Activated CD8-positive, alpha-beta T cell treated with anti-CD3 and anti-CD28 coated beads for 36 hours (primary cell): ENCODE measurements at places on chromosomes 5 and 9. TPM values are rescaled to one million over a fixed set of nuclear protein-coding genes. Genes with fewer than 3 reads are reported as not detected.

Gene ANXA2R
- 8.0 TPM for total RNA-seq

Gene CDH9
- total RNA-seq: not detected

Gene PCDHGB7
- total RNA-seq: not detected

DNA sequence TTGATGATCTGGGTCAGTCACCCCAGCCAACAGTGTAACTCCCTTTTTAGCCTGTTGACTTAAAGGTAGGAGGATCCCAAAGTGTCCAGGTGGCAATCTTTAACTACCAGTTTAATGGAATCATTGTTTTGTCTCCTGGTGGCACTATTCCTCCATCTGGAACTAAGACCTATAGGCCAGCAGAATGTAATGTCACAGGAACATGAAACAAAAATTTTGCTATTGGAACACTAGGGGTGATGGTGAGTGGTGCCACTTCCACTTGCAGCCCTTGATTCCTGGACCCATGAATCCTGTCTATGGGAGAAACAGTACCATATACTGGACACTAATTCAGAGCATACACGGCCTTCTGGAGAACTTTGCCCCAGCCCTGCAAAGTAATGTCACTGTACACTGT, 219.5 kb upstream of the RASA1 start:
- no peak for DNase-seq

DNA sequence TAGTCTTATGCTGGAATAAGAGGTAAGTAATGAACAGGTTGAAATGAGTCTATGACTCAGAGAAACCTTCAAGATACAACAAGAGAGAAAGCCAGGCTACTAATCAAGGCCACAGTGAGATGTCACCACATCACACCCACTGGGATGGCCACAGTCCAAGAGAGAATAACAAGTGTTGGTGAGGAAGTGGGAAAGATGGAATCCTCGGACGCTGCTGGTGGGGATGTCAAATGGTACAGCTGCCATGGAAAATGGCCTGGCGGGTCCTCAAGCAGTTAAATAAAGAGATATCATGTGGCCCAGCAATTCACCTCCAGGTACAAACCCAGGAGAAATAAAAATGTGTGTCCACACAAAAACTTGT, 41.9 kb upstream of the NEURL1B start:
- DNase-seq: no peak

DNA sequence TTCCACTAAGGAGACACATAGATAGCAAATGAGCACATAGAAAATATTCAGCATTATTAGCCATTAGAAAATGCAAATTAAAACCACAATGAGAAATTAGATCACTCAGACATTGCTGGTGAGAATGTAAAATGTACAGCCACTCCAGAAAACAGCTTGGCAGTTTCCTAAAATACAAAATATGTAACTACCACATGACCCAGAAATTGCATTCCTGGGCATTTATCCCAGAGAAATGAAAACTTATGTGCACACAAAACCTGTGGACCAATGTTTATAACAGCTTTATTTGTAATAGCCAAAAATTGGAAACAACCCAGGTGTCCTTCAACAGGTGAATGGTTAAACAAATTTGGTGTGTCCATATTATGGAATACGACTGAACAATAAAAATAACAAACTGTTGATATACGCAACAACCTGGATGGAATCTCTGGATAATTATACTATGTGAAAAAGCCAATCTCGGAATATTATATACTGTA, 34.8 kb upstream of the SHC3 start:
- no peak for DNase-seq

DNA sequence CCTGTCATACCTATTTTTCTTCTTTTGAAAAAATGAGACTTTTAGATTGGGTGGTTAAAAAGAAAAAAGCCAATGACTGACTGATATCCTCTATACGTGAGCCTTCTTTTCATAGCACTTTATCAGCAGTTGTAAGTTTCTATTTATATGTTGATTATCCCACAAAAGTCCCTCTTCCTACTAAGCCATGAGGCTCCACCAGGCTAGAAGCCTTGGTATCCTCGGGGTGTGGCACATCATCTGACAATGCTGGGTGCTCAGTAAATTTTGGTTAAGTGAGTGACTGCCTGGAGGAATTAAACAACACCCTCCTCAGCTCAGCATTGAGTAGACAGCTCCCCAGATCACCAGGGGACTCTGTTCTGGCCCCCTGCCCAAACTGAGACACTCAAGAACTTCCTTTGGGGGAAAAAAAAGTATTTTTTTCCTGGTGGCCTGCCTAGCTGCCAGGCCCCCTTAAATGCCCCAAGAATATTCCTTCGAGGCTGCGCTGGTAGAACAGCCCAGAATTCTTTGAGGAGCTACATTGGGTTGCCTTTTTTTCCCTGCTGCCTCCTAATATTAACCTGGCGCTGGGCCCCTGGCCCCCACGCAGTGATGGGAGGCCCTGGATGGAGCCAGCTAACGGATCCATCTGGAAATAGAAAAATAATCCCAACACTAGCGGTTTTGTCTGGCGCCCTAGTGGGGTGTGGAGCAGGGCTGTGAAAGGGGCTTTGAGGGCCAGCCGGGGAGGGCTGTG, 23.4 kb upstream of the COL27A1 start:
- no peak for DNase-seq

DNA sequence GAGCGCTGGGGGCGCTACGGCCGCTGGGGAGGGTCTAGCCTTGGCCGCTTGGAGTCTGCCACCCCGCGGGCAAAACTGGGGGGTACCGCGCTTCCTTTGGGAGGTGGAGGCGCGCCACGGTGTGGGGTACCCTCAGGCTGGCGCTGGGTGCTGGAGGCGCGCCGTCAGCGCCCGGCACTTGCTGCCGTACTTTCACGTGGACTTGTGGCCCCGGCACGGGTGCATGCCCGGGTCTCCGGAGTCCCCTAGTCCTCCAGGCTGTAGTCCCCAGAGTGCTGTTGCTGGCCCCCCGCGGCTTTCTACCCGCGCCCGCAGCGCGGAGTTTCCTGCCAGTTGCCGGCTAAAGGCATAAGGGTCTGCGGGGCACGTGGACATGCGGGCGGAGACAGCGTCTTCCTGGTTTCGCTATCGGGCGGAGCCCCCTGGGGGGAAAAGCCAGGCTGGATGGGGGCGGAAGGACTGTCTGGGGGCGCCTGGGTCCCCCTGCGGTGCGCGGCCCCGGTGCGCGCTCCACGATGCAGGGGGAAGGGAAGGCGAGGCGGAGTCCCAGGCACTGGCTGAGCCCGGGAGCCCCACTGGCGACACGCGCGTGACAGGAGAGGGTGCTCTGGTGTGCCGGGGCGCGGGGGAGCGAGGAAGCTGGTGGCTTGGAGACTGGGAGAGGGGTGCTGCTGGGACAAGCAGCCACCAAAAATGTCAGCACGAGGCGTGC, 666 bp downstream of the PPARGC1B start:
- DNase-seq: peak; percentile 72

DNA sequence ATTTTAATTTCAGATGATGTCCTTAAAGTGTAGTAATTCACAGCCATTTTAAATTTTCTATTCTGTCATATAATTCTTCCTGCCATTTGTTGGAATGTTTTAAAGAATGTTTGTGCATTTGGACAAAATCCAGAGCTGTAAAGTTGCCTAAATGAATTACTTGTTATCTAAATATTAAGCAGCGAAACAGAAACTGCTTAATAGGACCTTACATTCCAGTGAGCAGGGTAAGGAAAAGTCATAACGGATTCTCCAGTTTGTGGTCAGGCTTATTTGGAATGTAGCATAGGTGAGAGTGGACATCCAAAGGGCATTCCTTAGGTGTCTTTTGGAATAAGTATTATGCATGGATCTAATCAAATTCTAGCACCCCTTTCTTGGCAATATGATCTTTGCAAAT, 410.4 kb upstream of the PTPRD start:
- DNase-seq: no peak
